Renal cortical epithelial cell (primary cell): ENCODE measurements at places on chromosomes 4 and X.
A peak's percentile ranks its signal among the peaks of the same experiment; 100 is the strongest.

GRCh38 chrX:136015016-136015415 is 29.8 kb downstream of the SLC9A6 start:
- no peak for DNase-seq

- peak; percentile 0 for DNase-seq
These were observed 17.8 kb upstream of the PAGE2B start for GRCh38 chrX:55056820-55057674.

DNA sequence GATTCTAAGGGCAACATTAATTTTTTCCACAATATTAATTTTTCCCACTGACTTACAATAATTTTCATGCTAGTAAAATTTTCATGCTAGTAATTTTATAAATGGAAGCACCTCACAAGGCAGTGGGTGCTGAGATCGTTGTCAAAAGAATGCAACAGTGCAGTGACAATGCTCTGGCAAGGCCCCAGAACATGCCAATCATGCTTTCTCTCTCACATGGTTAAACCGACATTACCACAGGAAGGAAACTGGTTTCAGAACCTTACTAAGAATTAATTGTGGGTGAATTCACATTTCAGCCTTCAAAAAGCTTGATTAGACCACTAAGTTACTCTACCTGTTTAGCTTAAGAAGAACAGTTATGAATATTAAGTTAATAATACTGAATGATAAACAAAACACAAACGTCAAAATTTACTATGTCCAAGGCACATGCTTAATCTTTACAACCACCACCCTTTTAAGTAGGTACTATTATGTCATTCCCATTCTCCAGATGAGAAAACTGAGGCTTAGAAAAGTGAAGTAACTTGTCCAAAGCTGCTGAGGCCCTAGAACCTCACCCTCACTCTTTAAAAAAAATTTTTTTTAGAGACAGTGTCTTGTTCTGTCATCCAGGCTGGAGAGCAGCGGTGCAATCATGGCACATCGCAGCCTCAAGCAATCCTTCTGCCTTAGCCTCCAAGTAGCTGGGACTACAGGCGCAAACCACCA is 10.0 kb upstream of the OPHN1 start:
- DNase-seq, result peak; percentile 82

GRCh38 chr4:86256086-86256485 is 103.8 kb downstream of the MAPK10 start:
- DNase-seq, result no peak

DNA sequence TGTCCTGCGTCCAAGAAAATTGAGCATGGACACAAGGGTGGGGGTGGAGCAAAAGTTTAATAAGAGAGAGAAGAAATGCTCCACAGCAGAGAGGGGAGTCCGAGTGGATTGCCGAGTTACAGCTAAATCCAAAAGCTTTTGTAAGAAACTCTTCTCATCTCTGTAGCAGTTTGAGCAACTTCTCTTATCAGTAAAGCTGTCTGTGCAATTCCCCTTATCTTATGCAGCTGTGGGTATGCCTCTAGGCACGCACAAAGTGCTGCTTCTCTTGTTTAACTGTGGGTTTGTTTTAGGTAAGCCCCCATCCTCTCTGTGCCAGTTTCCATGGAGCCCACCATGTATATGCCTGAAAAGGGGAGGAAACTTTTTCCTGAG is 44.8 kb downstream of the HMGB2 start:
- no peak for DNase-seq
